Uterus (tissue), 4 donors: ENCODE measurements at places on chromosomes 11 and 22.

DNA sequence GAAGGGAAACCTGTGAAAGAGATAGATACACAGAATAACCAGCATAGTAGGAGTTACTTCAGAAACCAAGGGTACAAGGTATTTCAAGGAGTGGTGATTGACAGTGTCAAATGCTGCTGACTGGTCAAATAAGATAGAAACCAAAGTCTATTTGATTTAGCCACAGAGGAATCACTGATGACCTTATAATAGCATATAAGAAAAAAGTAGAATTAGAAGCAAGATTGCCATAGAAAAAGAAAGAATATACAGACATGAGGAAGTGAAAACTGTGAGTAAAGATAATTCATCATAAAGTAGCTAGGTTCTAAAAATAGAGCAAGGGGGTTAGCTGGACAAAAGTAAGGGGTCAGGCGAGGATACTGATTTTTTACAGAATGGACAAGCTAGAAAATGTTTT lies 14.2 kb downstream of the ZBTB44 start:
- DNase-seq: no peak

DNA sequence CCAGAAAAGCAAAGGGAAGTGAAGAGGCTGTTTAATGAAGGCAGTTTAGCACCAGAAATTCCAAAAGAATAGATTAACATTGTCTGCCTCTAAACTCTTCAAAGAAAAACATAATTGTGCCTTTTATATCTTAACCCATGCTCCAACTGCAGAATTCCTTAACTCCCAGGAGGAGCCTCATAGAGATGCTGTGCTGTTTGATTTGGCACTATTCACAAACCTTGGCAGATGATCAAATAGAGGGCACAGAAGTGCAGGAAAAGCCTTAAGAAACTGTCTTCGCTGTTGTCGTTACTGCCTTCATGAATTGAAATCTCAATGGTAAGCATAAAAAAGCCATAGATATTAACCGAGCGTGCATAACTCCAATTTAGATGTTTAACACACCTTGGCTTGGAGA lies 124.1 kb upstream of the MPPED2 start:
- DNase-seq: no peak

DNA sequence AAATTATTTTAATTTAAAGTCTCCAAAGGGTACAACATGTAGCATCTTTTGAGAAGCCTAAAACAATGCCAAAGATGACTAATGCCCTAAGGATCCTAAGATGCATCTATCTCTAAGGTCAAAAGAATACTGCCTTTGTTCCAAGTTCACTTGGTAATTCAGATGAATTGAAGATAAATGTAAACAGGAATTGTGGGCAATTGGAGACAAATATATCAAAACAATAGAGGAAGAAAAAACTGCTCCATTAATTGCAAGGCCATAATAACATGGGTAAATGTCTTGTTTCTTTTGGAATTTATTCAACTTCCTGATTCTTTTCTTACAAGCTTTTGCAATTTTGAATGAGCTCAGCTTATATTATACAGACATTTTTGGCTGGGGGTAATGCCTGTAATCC lies 338.6 kb downstream of the TTC28 start:
- no peak for DNase-seq

DNA sequence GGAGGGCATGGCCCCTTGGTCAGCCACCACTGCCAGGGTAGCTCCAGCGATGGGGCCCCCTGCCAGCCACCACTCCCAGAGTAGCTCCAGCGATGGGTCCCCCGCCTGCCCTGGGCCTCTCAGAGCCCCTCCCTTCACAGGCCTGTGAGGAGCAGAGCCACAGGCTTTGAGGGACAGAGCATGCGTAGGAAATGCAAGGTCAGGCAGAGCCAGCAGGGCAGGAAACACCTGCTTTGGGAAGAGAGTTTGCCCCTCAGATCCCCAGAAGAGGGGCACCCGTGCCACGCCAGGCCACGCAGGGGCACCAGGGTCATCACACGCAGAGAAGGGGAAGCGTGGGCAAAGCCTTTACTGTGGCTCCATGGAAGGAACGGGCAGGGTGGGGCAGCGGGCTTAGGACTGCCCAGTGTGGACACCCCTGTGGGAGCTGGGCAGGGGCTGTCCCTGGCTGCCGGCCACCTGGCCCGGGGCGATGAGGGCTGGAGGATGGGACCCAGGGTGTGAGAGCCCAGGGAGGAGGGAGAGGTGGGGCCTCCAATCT lies 477.8 kb downstream of the BRD1 start:
- DNase-seq: peak; percentile 6

DNA sequence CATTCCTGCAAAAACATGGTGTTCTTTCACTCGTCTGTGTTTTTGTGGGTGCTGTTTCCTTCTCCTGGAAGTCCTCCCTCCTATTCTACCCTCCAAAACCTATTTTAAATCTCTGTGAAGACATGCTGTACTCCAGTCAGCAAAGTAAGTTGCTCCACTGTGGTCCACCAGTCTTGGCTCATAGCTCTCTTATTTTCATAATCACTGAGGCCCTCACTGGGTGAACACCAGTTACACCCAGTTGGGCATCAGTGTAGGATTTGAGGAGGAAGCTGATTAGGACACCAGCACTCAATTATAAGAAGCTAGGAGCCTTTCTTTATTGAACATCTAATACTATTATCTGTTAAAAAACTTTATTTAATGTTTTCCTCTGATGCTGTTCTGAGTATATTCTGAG lies 23.9 kb upstream of the EED start:
- no peak for DNase-seq

- peak; percentile 9 for DNase-seq
These were observed 402.3 kb downstream of the TBC1D22A start for GRCh38 chr22:47164514-47165337.

GRCh38 chr11:31820438-31820818 lies 9.3 kb upstream of the PAX6 start:
- DNase-seq: no peak

DNA sequence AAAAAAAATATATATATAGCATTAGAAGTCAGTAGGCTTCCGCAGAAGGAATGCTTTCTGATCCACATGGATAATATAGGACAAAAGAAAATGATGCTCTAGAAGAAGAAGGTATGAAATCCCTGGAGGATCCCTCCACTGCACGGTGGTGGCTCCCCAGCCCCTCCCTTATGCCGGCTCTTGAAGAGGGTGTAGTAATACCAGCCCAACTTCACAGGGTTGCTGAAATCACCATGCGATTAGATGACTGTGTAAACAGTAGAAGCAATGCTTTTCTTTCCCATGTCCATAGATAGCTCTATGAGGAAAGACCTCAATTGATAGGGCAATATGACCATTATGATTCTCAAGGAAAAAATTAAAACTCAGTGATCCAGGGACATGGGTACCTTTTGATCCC lies 3.2 kb upstream of the ETS1 start:
- no peak for DNase-seq

- no peak for DNase-seq
These were observed 48.0 kb upstream of the NARS2 start for GRCh38 chr11:78622666-78623065.

DNA sequence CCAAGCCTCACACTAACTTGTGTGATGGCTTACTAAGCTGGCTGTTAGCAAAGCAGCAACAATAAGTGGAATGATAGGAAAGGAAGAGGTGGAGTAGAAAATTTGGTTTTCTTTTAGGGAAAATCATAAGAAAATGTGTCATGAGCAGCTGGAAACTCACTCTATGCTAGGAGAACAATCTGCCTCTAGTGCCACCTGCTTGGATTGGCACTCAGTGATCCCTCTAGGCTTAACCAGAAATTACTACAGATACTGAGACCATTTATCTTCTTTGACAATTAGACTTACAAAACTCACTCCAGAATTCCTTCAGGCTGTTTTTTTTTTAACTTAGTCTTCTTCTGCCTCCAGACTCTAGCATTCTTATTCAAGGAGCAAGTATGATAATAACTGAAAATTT lies 117.3 kb downstream of the CD44 start:
- DNase-seq: no peak

- no peak for DNase-seq
These were observed 60.3 kb downstream of the MTMR2 start for GRCh38 chr11:95863486-95864140.

DNA sequence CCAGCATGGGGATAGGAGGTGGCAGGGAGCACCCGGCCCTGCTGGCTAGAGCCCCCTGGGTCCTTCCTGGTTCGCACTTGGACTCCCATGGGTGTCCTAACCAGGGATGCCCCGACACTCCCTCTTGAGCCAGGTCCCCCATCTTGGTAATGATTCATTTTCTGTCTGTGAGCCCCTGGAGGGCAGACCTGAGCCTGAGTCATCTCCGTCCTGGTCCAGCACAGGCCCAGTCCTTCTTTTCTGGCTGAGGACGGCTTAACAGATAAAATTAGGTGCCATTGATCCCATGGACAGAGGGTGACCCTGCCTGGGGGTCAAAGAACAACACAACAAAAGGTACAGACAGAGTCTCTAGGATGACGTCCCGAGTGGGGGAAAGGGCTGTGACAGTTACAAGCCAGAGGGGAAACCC lies 3.5 kb downstream of the RHOD start:
- no peak for DNase-seq

- DNase-seq: no peak
These were observed 8.8 kb downstream of the FOXR1 start for GRCh38 chr11:118980191-118980881.

- no peak for DNase-seq
These were observed 21.6 kb downstream of the LMO1 start for GRCh38 chr11:8242118-8242475.

GRCh38 chr11:113199866-113200265 lies 114.5 kb upstream of the TTC12 start:
- no peak for DNase-seq

DNA sequence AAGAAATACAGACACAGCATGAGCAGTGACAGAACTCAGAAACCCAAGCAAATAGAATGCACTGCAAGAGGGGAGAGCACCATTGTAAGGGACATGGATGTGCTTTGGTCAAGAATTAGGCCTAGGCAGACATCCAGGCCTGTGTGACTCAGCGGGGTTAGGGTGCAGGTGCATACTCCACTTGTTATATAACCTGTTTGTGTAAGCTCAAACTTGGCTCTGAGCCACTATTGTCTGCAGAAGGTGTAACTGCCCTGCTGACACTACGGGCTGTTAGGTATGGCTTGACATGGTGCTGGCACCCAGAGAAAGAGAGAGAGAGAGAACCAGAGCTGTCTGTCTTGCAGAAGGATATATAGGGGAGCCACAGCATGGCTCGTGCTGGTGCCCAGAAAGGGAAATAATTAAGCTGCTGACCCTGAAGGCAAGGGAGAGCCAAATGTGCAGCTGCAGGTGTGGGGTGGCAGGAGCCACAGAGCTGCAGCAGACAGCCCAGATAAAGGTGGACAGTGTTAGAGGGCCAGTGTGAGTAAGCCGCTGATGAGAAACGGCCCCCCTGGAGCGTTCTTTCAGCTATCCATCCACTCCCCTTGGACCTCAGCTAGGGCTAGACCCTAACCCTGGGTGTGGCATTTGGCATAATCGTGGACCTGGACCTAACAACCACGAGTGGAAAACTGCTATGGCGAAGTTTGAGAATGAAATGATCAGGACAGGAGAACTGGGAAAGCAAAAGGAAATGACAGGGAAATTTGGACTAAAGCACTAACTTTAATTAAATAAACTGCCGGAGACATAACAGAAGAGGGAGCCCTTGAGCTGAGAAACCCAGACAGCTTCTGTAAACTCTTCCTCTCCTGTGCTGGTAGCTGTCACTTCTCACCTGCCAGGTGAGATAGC lies 253.0 kb upstream of the CCDC179 start:
- DNase-seq: no peak

DNA sequence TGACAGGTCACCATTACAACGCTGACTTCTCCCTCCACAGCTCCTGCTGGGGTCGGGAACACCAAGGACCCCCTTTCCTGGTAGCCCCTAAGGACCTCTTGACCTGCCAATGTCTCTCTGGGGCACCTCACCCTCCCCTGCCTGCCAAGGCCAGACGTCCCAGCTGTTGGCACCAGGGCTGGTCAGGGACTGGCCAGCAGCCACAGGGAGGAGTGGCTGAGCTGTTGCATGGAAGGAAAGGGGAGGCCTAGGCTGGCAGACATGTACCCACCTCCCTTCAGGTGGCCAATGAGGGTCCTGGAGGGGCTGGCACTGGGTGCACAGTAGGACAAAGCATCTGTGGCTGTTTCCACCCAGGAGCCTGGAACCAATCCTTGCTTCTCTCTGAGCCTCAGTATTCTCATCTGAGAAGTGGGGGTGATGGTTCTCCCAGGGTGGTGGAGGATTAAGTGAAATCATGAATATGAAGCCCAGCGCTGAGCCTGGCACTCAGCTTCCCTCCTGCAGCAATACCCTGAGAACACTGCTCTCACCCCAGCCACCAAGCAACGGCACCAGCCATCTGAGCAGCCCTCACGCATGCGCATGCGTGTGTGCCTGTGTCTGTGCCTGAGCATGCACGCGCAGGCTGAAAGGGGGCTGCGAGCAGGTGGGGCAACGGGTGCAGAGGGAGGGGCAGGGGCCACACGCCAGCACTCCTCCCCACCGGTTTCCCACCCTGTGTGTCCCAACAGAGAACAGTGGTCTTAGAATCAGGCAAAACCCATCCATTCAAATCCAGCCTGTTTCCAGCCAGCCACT lies 5.9 kb downstream of the KCNJ4 start:
- DNase-seq: no peak

- DNase-seq: no peak
These were observed 15.9 kb upstream of the DGCR8 start for GRCh38 chr22:20064140-20064480.

DNA sequence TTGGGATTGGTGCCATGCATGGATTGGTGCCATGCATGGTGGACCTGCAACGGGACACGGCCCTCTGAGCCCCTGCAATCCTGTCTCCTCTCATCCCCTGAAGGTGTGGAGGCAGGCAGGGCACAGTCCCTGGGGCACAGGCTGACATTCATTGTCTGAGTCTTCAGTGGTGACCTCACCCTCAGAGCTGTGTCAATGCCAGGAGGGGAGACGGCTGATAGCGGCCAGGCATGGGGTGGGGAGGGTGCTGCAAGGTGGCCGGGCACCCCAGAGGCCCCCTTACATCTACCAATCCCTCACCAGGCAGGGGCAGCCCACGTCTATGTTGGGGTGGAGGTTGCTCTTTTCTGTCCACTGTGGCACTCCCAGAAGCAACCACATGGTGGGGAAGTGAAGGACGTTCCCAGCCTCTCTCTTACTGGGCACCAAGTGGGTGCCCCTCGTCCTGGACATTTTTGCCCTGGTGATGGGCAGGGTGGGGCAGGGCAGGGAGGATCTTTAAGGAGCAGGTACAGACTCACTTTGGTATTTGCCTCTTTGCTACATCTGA lies 47.6 kb downstream of the NECTIN1 start:
- no peak for DNase-seq

DNA sequence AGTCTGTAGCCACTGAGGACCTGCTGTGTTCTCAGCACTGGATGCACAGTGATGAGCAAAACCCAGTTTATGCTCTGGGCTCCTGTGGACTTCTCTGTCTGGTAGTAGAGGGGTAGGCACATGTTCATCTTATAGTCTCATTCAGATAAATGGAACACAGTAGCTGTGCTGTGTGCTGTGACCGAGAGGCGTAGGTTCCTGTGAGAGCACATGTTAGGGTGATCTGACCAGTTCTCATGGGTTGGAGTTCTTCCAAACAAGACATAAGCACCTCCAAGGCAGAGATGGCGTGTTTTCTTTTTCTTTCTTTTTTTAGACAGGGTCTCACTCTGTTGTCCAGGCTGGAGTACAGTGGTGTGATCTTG lies 154.8 kb upstream of the RASSF10 start:
- DNase-seq: no peak

- DNase-seq: peak; percentile 84
These were observed 49.0 kb upstream of the AMPD3 start for GRCh38 chr11:10405865-10406592.
